ENCODE measurements at places on chromosomes 5 and 9. TPM values are rescaled to one million over a fixed set of nuclear protein-coding genes. Genes with fewer than 3 reads are reported as not detected.

Gene PCDHGA10
- total RNA-seq: 0.07 TPM

Gene CDX1
- not detected for total RNA-seq

Gene ACSL6
- total RNA-seq: 1.5 TPM

Gene NUDT2
- total RNA-seq: 13.1 TPM

DNA sequence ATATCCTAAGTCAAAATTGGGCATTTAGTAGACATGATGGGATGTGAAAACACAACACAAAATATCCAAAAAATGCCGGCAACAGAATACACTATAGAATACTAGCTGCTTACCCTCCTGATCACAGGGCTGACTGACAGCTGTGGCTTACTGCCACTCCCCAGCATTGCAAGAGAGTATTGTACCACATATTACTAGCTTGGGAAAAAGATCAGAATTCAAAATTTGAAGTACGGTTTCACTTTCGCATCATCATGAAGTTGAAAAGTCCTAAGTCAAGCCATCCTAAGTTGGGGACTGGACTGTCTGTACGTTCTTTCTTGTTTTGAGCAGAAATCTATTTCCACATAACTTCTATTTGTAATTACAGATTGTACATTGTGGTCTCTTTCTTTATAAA is 851.4 kb downstream of the MAT2B start:
- H3K27me3 ChIP-seq: no peaks in the 10 kb centered on the region
- no peaks in the 10 kb centered on the region for H3K36me3 ChIP-seq
- H3K4me1 ChIP-seq: peaks cover 88% of the 10 kb centered on the region
- peak overlapping the region; percentile 15 for H3K4me3 ChIP-seq
- H3K27ac ChIP-seq: peak overlapping the region; percentile 93

DNA sequence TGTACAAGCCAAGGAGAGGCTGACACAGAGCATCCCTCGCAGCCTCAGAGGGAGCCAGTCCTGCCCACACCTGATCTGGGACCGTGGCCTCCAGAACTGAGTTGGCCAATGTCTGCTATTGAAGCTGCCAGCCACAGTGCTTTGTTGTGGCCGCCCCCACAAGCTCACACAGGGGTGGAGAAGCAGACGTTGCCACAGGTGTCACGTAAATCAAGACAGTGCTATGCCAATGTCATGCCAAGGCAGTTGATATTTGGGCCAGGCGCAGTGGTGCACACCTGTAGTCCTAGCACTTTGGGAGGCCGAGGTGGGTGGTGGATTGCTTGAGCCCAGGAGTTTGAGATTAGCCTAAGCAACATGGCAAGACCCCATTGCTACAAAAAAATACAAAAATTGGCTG is 17.3 kb upstream of the TERT start:
- H3K4me3 ChIP-seq: no peak overlapping the region
- H3K27ac ChIP-seq: no peak overlapping the region
- peaks cover 13% of the 10 kb centered on the region for H3K4me1 ChIP-seq
- DNase-seq: no peak

DNA sequence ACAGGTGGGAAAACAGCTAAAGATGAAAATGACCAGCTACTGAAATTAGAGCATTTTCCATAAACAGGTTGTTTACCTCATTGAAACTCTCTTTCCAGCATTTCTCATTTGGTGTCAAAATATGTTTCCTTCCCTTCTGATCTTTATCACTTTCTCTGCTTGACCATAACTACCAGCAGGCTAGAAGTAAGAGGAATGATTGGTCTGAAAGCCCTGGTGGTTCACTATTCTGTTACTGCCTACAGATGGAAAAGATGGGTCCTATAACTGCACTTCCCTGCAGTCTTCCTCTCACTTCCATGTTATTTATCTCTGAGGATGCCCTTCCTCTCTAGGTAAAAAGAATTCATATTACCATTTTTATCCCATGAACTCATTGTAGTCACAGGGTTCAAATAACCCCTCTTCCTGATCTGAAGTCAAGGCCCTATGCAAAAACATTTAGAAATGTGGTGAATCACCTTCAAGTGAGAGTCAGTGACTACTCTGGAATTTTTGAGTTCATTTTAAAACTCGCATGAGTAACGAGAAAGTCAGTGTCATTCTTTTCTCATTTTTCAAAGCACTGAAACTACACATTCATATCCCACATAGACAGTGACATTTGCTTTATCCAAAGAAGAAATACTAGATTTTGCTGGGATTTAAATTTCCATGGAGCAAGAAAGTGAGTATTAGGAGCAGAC is 51.7 kb downstream of the ZNF474 start:
- H3K4me1 ChIP-seq: no peaks in the 10 kb centered on the region
- H3K27me3 ChIP-seq: no peaks in the 10 kb centered on the region
- no peak for DNase-seq
- H3K36me3 ChIP-seq: no peaks in the 10 kb centered on the region

GRCh38 chr5:107468276-107468675 is 202.5 kb downstream of the EFNA5 start:
- no peaks in the 10 kb centered on the region for H3K36me3 ChIP-seq
- no peak overlapping the region for H3K27ac ChIP-seq
- no peak for DNase-seq
- peaks cover 6% of the 10 kb centered on the region for H3K4me1 ChIP-seq

DNA sequence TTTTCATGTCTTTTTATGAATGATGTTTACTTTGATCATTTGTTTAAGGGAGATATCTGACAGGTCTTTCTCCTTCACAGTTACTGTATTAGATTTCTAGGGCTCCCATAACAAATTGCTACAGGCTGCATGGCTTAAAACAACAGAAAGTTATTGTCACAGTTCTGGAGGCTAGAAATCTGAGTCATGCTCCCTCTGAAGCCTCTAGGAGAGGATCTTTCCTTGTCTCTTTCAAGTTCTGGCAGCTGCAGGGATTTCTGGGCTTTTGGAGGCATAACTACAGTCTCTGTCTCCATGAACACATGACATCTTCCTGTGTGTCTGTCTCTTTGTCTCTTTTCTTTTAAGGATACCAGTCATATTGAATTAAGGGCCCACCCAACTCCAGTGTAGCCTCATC is 557.3 kb upstream of the SEMA6A start:
- no peaks in the 10 kb centered on the region for H3K4me1 ChIP-seq
- no peak overlapping the region for H3K27ac ChIP-seq
- H3K27me3 ChIP-seq: no peaks in the 10 kb centered on the region
- no peak for DNase-seq

GRCh38 chr5:41465493-41466171 is 44.8 kb downstream of the PLCXD3 start:
- H3K4me1 ChIP-seq: no peaks in the 10 kb centered on the region
- no peaks in the 10 kb centered on the region for H3K27me3 ChIP-seq
- no peak overlapping the region for H3K27ac ChIP-seq

Gene BTNL8
- total RNA-seq: not detected

DNA sequence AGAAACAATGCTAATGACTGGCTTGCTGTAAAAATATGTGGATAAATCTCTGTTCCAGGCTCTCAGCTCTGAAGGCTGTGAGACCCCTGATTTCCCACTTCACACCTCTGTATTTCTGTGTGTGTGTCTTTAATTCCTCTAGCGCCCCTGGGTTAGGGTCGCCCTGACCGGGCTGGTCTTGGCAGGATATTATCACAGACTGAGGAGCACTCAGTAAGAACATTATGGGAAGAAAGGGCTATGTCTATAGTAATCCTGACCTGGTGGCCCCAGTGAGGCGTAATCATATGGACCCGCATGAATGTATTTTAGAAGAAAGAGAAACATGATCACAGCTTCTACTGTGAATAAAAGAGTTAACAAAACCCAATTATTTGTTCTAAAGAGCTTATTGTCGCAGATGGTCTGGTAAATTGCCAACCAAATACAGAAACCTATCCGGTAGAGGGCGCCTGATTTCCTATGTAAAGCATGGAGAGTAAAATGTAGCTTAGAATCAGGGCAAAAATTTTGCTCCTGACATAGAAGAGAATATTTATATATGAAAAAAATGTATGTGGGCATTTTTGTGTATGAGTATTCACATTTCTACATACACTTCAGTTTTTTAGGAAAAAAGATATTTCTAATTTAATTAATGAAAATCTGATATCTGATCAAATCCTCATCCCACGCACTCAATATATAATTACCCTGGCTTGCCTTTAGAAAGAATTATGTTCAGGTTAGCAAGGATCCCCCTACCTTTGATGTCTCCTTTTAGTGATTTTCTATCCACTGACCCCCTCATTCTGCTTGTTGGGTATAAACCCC is 5.8 kb upstream of the IFNA1 start:
- no peaks in the 10 kb centered on the region for H3K36me3 ChIP-seq
- no peaks in the 10 kb centered on the region for H3K4me1 ChIP-seq
- no peaks in the 10 kb centered on the region for H3K27me3 ChIP-seq
- DNase-seq: no peak

Gene TRPM6
- total RNA-seq: 0.11 TPM

Gene DNAH5
- not detected for total RNA-seq

GRCh38 chr9:129716091-129716490 is 36.8 kb downstream of the PTGES start:
- peaks cover 8% of the 10 kb centered on the region for H3K27me3 ChIP-seq
- peaks cover 4% of the 10 kb centered on the region for H3K4me1 ChIP-seq
- no peak overlapping the region for H3K4me3 ChIP-seq
- no peak overlapping the region for H3K27ac ChIP-seq
- no peaks in the 10 kb centered on the region for H3K36me3 ChIP-seq

GRCh38 chr5:131496400-131496713 is 138.7 kb downstream of the RAPGEF6 start:
- H3K4me1 ChIP-seq: no peaks in the 10 kb centered on the region
- peaks cover 76% of the 10 kb centered on the region for H3K36me3 ChIP-seq
- no peak overlapping the region for H3K27ac ChIP-seq
- H3K4me3 ChIP-seq: no peak overlapping the region

Gene GRK6
- total RNA-seq: 114 TPM

DNA sequence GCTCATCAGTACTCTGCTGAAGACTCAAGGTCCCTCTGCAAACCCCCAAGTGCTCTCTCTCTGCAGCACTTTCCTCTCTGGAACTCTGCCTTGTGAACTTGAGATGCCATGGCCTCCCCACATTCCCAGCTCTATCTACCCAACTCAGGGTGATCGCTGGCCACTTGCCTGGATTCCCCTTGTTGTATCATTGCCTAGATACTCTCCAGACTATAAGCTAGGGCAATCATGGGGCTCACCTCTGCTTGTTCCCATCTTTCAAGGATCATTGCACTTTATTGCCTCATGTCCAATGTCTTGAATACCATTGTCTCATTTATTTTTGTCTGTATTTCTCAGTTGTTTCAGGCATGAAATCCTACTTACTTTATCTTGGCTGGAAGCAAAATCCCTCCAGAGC is 144.1 kb downstream of the PLPPR1 start:
- no peaks in the 10 kb centered on the region for H3K4me1 ChIP-seq
- no peak overlapping the region for H3K4me3 ChIP-seq
- no peak for DNase-seq
- no peaks in the 10 kb centered on the region for H3K36me3 ChIP-seq

- H3K36me3 ChIP-seq: no peaks in the 10 kb centered on the region
- no peak for DNase-seq
- no peaks in the 10 kb centered on the region for H3K27me3 ChIP-seq
- peaks cover 3% of the 10 kb centered on the region for H3K4me1 ChIP-seq
- no peak overlapping the region for H3K4me3 ChIP-seq
Measured at GRCh38 chr9:113247640-113248039, 26.3 kb downstream of the SLC31A1 start.

GRCh38 chr9:69649566-69650250 is 22.5 kb downstream of the APBA1 start:
- no peak overlapping the region for H3K27ac ChIP-seq
- H3K4me1 ChIP-seq: no peaks in the 10 kb centered on the region
- H3K27me3 ChIP-seq: no peaks in the 10 kb centered on the region
- no peak overlapping the region for H3K4me3 ChIP-seq

Gene PCDHA1
- total RNA-seq: not detected

Gene CCL28
- total RNA-seq: not detected

DNA sequence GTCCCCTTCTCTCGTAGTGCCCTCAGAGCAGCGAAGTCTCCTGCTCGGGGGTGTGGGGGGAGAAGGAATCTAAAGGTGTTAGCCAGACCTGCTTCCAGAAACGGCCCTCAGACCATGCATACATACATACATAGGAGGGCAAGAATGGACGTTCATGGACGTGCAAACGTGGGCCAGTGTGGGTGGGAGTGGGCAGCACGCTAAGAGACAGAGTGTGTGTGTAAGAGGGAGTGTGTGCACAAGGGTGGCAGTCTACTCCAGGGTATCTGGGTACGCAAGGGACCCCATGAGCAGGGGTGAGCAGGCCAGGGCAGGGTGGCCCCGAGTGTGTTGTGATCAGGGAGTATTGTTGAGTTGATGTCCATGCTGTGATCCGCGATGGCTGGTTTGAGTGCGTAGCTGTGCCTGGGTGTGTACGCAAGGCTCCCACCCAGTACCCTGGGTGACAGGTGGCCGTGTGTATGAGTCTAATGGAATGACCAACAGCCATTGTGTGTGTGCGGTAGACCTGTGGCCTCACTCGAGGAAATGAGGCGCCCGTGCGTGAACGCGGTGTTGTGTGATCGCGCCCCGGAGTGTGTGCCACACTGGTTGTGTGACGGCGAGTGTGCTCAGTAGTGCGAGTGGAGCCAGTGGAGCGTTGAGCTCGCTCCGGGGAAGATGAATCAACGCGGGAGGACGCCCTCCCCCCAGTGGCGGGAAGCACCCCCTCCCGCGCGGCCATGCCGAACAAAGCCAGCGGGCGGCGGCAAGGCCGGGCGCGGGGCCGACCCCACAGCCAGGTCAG is 826 bp downstream of the GPRIN1 start:
- peaks cover 23% of the 10 kb centered on the region for H3K4me1 ChIP-seq
- no peak overlapping the region for H3K27ac ChIP-seq
- DNase-seq: peak; percentile 52
- H3K36me3 ChIP-seq: peaks cover 3% of the 10 kb centered on the region
- no peaks in the 10 kb centered on the region for H3K27me3 ChIP-seq
- peak overlapping the region; percentile 63 for H3K4me3 ChIP-seq

DNA sequence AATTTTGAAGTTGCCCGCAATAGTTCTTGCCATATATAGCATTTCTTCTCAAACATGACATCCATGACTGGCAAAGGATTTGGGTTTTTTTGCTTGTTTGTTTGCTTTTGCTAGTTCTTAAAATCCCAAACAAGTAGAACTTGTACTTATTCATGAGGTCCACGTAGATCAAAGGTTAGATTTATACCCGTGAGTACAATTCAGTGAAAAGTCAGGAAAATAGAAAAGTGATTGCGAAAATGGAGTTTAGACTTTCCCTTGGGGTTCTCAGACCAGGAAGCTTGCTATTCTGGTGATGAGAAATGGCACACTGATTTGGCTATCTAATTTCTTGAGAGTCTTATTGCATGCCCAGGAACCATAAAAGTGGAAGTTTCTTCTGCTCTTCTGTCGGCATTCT is 304.7 kb downstream of the CTNND2 start:
- H3K4me3 ChIP-seq: no peak overlapping the region
- DNase-seq: no peak
- H3K27ac ChIP-seq: no peak overlapping the region
- no peaks in the 10 kb centered on the region for H3K27me3 ChIP-seq
- H3K36me3 ChIP-seq: no peaks in the 10 kb centered on the region

Gene HTR1A
- not detected for total RNA-seq

GRCh38 chr5:87121304-87122150 is 146.2 kb upstream of the RASA1 start:
- no peaks in the 10 kb centered on the region for H3K27me3 ChIP-seq
- no peak overlapping the region for H3K4me3 ChIP-seq
- no peak for DNase-seq
- H3K4me1 ChIP-seq: peaks cover 28% of the 10 kb centered on the region
- peak overlapping the region; percentile 55 for H3K27ac ChIP-seq
- no peaks in the 10 kb centered on the region for H3K36me3 ChIP-seq

Gene WDR38
- not detected for total RNA-seq

Gene PRDM9
- total RNA-seq: 0.47 TPM

Measured in K562 (cell line).